Right atrium auricular region (tissue), 2 donors: ENCODE measurements at places on chromosomes 16 and 17. TPM values are rescaled to one million over a fixed set of nuclear protein-coding genes. Genes with fewer than 3 reads are reported as not detected.

GRCh38 chr17:49990331-49990730 lies 4.7 kb downstream of the DLX3 start:
- DNase-seq = no peak

The PPP1R27 gene
- not detected for total RNA-seq

The TMEM114 gene
- not detected for total RNA-seq

The GLP2R gene
- total RNA-seq = 1.0 TPM

GRCh38 chr16:75318737-75319136 lies 67.3 kb upstream of the BCAR1 start:
- DNase-seq = no peak

- no peak for DNase-seq
Observed at GRCh38 chr17:80743181-80743771, 198.6 kb downstream of the RPTOR start.

The GNGT2 gene
- 1.4 TPM for total RNA-seq

- DNase-seq = no peak
Observed at GRCh38 chr17:54537656-54538055, 363.0 kb upstream of the TOM1L1 start.

- DNase-seq = no peak
Observed at GRCh38 chr17:1882836-1883235, 53.0 kb downstream of the RPA1 start.

DNA sequence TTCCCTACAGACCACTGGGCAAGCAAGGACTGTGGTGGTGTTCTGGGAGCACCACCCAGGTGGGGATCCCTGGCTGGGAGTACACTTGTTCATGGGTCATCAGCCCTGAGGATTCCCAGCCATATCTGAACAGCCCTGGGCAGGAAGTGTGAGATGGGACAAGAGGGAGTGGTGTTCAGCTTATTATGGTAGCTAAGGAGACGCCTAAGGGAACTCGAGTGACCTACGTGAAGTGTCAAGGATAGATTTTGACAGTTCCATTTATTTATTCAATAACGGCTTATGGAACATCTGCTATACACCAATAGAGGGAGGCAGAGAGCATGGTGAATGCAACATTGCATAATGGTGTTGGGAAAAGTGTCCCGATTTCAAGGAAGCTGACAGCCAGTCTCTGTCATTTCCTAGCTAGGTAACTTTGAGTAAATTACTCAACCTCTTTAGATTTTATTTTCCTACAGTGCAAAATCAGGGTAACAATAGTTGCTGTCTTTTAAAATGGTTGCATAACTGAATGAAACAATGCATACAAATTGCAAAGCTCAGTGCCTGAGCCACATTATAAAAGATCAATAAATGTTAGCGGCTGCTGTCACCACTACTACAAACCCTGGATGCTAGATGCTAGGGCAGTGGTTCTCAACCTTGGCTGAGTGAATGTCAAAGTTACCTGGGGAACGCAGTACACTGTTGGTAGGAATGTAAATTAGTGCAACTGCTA lies 534.1 kb downstream of the GRIN2A start:
- no peak for DNase-seq

- no peak for DNase-seq
Observed at GRCh38 chr16:50708373-50709060, 15.1 kb downstream of the NOD2 start.

The VAT1L gene
- total RNA-seq = 10.3 TPM

The CHST4 gene
- total RNA-seq = 0.67 TPM

The SCRN2 gene
- 37.1 TPM for total RNA-seq

DNA sequence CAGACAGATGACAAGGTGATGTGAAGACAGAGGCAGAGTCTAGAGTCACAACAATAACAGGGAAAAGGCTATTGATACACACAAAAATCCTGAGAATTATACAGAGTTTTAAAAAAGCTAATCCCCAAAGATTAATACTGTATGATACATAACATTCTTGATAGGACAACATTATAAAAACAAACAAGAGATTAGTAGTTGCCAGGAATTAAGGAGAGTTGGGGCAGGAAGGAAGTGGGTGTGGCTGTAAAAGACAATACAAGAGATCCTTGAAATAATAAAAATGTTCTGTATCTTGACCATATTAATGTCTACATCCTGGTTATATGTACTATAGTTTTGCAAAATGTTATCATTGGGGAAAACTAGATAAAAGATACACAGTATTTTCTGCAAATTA lies 309.5 kb upstream of the PMFBP1 start:
- DNase-seq = no peak

The MT1A gene
- not detected for total RNA-seq

The TPSD1 gene
- total RNA-seq = not detected

- DNase-seq = no peak
Observed at GRCh38 chr17:11564589-11565380, 33.5 kb upstream of the DNAH9 start.

DNA sequence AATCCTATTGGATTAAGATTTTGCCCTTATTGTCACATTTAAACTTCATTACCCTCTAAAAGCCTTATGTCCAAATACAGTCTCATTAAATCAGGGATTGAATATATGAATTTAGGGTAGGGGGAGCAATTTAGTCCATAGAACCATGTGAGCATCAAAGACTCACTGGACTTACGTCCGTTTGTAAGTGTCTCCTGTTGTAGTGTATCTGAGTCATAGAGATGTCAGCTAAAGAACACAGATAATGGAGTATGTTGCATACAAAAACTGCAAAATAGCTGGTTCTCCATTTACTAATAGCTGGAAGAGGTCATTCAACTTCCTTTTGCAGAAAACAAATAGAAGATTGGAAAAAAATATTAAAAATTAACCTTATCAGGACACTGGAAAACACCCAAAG lies 599.1 kb upstream of the SOX9 start:
- DNase-seq = no peak

The DPEP2 gene
- 1.6 TPM for total RNA-seq

- no peak for DNase-seq
Observed at GRCh38 chr16:89114159-89114981, 20.7 kb downstream of the ACSF3 start.

- DNase-seq = no peak
Observed at GRCh38 chr17:65218261-65218660, 81.1 kb downstream of the RGS9 start.

DNA sequence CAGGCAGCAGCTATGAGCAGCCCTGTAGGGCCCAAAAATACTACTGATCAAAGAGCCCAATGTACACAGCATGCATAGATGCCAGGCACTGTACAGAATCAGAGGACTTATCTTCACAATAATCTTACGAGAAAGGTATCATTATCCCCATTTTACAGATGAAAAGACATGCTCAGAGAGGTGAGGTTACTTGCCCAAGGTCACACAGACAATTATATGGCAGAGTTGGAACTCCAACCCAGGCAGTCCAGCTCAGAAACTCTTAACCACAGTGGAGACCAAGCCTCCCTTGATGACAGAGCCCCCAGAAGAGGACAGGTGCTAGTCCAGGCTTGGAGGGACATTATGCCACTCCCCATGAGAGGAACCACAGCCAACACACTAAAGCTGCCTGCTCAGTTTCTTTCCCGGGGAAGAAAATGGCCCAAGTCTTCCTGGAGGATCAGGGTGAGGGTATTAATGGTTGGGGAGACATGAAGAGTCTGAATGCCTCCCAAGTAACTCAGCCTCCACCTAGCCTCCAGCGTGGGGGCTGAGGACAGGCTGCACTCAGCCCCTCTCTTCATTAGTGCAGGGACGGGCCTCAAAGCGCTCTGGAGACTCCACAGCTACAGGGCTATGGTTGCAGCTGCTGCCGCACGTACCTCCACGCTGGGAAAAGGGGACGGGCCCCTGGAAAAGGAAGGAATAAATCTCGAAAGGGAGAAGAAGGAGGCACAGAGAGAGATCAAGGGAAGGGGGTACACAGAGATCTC lies 826 bp downstream of the UNC119 start:
- no peak for DNase-seq

The G6PC1 gene
- not detected for total RNA-seq

DNA sequence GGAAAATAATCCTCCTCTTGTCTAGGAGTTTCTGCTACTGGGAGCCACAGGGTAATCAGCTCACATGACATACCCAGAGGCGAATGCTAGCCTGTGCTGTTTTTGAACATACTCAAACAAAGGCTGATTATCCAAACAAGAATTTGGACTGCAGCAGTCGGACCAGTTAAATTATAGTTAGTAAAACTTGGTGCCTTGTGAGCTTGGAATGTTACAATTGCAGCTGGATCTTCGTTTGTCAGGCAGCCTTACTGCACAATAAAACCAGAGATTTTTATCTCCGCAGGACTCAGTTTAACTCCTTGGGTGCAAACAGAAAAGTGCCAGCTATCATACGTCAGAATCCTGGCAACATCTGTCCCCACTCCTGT lies 163.8 kb upstream of the TBX2 start:
- no peak for DNase-seq

DNA sequence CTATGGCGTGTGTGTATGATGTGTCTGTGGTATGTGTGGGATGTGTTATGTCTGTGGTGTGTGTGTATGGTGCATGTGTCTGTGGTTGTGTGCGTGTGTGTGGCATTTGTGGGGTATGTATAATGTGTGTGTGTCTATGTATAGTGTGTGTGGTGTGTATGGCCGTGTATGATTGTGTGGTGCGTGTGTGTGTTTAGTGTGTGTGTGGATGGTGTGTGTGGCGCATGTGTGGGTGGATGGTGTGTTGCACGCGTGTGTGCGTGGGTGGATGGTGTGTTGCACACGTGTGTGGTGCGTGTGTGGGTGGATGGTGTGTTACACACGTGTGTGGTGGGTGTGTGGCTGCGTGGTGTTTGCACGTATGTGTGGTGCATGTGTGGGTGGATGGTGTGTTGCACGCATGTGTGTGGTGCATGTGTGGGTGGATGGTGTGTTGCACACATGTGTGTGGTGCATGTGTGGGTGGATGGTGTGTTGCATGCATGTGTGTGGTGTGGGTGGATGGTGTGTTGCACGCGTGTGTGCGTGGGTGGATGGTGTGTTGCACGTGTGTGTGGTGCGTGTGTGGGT lies 5.6 kb upstream of the SLC38A10 start:
- no peak for DNase-seq

GRCh38 chr17:8691931-8692330 lies 52.7 kb downstream of the CCDC42 start:
- no peak for DNase-seq

The KRTAP1-5 gene
- total RNA-seq = not detected

The CYB5D1 gene
- 5.1 TPM for total RNA-seq

DNA sequence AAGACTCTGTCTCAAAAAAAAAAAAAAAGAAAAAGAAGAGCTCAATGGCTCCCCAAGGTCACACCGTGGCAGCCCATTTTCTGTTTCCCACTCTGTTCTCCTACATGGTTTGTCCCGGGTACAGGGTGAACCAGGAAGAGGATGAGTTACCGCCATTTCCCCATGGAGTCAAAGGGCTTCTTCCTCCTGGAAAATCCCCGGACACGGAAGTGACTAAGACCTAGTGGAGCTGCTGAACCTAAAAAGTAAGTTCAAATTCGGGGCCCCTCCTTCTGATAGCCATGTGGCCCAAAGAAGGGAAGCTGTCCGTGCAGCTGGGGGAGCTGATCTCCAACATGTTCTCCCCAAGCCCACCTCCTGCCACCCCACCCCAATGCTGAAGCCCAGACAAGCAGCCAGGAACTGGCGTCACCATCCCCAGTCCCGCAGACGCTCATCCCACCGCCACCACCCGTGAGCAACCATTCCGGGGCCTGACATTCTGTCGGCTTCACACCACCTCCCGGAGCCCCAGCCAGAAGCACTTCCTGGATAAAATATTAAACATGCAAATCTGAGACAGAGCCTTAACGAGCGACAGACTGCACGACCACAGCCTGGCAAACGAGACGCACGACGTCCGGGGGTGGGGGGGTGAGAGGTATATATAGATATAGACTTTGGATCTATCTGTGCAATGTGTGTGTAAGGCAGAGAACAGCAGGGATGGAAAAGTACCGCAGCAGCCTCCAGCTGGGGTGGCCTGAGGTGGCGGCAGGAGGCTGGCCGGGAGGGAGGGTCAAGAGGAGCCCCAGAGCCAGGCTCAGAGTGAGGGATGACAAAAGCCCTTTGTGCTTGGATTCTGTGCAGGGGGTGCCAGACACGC lies 17.6 kb downstream of the EPOP start:
- no peak for DNase-seq
